Activated naive CD8-positive, alpha-beta T cell treated with anti-CD3 and anti-CD28 coated beads for 36 hours (primary cell): ENCODE measurements at places on chromosomes 12 and 14.

DNA sequence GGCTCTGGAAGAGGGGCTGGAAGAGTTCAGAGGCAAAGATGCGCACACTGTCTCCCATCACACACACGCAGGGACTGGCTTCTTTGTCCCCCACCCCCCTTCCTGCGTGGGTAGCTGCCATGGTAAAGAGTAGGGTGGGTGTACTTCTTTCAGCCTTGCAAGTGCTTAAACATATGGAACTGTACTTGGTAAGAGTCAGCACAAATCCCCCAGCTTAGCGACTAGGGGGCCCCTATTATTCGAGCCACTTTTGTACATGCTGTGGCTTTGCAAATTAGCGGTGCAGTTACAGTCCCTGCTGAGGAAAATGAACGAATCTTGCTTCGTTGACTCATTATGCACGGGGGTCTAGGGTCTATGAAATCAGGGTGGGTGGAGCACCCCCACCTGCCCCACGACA is 123.8 kb downstream of the AACS start:
- no peak for DNase-seq

- no peak for DNase-seq
Measured at GRCh38 chr14:100878271-100879146, 25.0 kb downstream of the RTL1 start.

DNA sequence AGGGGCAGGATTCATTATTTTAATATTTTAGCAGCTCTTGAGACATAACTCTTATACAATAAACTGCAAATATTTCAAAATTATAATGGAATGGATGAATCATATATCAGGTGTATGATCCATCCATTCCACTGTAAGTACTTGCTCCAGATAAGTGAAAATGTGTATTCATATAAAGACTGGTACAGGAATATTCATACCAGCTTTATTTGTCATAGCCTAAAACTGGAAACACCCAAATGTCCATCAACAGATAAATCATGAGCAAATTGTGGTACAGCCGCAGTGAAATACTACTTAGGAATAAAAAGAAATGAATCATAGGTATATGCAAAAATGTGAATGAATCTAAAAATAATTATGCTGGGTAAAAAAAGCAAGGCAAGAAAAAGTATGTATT is 263.6 kb upstream of the SYT10 start:
- DNase-seq, result no peak

DNA sequence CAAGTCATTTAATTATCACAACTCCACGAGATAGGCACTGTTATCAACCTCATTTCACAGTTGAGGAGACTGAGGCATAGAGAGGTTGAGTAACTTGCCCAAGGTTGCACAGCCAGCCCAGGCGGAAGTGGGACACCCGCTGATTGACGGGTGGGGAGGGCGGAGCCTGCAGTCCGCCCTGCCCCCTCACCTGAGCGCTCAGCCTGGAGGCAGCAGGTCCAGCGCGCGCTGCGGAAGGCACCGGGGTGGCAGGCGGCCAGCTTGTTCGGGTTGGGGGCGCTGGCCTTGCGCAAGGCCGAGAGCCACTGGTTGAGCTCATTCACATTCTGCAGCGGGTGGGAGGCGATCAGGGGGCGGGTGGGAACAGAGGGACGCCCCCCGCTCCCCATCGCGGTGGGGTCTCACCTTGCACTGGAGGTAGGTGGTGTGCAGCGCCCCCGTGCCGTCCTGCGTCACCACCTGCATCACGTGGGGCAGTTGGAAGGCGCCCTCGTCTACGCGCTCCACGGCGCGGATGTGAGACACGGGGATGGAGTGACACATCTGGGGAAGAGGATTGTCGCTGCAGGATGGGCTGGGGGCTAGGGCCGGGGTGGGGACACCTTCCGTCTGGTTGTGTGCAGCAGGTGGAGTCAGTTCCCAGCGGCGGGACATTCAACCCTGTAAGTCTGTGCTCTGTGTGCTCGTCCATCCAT is 31.7 kb downstream of the RASAL1 start:
- DNase-seq, result peak; percentile 72

DNA sequence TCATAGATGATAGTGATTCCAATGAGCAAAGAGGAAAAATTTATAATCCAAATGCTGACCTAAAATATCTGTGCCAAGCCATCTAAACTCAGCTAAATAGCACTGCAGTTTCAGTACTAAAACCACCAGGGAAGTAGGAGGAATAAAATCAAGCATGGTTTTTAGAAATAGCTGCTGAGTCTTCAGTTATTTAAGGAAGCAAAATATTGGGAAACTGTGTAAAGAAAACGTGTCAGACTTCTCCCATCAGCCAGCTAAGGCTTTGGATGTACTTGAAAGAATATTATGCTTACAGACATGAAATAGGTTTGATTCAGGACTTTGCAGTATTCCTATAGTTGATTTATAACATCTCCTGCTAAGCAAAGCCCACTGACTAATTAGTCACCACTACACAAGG is 24.7 kb downstream of the CLEC2D start:
- DNase-seq, result no peak

DNA sequence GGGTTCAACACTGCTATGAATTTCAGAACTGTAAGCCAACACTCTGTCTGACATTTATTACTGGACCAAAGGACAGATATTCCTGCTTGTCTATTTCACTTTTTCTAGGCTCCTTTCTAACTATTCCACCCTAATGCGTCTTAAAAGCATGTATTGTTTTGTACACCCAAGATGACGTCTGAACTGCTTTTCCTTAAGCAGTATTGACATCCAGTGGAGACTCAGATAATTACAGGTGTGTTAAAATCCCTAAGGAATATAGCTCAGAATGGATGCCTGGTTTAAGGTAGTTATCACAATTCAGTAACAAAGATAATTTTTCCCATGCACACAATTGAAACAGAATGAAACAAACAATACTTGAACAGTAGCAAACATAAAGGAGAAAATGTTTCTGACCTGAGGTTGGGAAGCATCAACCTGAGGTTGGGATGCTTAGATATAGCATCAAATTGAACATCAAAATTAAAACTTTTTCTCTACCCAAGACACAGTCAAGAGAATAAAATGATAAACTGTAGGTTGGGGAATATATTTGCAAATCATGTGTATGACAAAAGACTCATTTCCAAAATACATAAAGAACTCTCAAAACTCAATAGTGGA is 93.7 kb upstream of the PTPRR start:
- DNase-seq, result no peak

DNA sequence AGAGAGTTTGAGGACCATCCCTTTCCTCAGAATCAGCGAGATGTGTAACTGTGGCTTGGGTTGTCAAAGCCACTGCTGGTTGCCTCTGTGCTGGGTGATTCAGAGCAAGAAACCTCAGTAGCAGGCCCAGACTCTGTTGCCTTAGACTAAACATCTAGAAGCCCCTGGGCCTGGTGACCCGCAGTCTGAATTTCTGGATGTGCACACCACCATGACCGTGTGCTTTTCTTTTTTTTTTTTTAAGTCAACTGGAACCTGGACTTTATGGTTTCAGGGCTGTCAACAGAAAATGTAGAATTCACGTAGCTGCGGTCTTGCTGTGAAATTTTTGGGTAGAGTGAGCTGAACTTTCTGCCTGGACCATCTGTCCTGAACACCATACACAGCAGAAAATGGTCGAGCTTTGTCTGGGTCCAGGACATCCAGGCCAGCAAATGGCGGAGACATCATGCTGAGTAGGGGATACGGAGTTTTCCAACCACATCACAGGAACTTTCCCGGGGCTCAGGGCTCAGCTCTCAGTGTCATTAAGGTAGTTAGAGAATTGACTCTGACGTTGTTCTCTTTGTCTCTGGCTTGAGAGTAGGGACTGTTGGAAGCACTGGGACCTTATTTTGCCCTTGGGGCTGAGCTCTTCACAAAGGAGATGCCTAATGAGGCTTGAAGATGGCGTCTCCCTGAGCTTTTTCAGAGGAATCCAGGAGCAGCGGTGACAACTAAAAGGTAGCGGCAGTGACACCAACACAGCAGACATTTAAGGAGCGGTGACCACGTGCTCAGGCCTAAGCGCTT is 23.0 kb upstream of the BATF start:
- no peak for DNase-seq

- DNase-seq, result no peak
Measured at GRCh38 chr12:92543840-92544239, 158.9 kb upstream of the PLEKHG7 start.

GRCh38 chr14:100609331-100609870 is 22.2 kb upstream of the BEGAIN start:
- DNase-seq, result no peak

- DNase-seq, result no peak
Measured at GRCh38 chr12:61308220-61308619, 952.0 kb upstream of the USP15 start.

GRCh38 chr12:65948320-65949008 is 124.2 kb downstream of the HMGA2 start:
- DNase-seq, result no peak

DNA sequence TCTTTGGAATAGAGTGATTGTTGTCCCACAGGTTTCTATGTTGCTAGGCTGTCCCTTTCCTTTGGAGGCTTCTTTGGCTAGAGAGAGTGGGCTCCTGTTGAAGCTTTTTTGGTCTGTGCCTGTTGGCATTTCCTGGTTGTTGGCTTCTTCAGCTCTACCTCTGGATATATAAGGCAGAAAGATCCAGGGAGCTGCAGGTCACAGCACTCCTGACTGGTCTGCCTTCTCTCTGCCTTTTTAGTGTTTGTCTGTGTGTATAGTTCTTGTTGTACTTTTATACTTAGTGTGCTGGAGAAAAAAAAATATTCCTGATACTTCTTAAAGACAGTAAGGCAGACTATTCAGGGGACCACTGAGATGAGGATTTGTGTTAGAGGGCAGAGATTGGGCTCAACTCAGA is 202.7 kb downstream of the FBXL14 start:
- no peak for DNase-seq

- no peak for DNase-seq
Measured at GRCh38 chr14:63204407-63205043, at the start of gene RHOJ. Gene RHOJ (plus strand): TSS chr14:63204443. CDS start chr14:63204870, 427 bp downstream.

- DNase-seq, result no peak
Measured at GRCh38 chr12:80937391-80938238, at the start of gene LIN7A. Gene LIN7A (minus strand): TSS chr12:80937934. CDS start chr12:80937722, 212 bp downstream.

DNA sequence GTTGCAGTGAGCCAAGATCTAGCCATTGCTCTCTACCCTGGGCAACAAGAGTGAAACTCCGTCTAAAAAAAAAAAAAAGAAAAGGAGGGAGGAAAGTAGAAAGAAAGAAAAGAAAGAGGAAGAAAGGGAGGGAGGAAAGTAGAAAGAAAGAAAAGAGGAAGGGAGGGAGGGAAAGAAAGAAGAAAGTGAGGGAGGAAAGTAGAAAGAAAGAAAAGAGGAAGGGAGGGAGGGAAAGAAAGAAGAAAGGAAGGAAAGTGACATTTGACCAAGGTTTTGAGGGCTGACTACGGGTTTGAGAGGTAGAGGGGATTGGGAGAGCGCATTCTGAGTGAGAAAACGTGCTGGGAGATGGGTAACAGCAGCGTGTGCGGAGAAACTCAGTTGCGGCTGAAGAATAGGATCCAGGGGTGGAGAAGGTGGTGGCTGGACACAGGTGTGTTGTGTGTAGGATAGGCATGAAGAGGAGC is 521 bp upstream of the PAPLN start:
- no peak for DNase-seq

DNA sequence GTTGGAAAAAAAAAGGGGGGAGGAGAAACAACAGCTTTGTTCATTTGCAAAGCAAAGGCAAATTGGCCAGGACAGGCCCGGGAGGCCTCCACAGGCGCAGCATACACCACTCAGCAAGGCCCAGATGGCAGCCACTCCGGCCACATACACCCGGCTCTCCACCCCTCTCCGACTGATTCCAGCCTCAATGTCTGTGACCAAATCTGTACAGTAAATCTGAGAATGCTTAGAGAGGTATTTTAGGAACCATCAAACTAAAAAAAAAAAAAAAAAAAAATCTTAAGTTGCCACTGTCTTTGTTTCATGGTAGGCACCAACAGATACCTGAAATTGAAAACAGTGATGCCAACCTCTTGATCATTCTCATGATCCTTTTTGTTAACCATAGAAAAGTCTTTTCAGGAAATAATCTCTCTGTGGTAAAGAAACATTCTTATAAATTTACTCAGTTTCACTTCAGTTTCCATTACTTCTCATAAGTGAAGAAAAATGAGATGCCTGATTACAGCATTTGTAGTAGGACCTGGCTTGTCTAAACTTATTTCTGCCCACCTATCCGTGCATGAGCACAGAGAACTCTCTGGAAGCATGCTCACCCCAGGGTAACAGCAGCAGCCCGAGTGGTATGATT is 20.2 kb downstream of the VPS37B start:
- DNase-seq, result no peak

GRCh38 chr12:132288516-132289215 is 40.7 kb downstream of the GALNT9 start:
- no peak for DNase-seq

- peak; percentile 11 for DNase-seq
Measured at GRCh38 chr14:73463411-73463810, 5.1 kb upstream of the NUMB start.

- peak; percentile 50 for DNase-seq
Measured at GRCh38 chr12:56581418-56582145, 48.5 kb downstream of the BAZ2A start.

- no peak for DNase-seq
Measured at GRCh38 chr14:90669731-90670130, 146.5 kb downstream of the TTC7B start.

DNA sequence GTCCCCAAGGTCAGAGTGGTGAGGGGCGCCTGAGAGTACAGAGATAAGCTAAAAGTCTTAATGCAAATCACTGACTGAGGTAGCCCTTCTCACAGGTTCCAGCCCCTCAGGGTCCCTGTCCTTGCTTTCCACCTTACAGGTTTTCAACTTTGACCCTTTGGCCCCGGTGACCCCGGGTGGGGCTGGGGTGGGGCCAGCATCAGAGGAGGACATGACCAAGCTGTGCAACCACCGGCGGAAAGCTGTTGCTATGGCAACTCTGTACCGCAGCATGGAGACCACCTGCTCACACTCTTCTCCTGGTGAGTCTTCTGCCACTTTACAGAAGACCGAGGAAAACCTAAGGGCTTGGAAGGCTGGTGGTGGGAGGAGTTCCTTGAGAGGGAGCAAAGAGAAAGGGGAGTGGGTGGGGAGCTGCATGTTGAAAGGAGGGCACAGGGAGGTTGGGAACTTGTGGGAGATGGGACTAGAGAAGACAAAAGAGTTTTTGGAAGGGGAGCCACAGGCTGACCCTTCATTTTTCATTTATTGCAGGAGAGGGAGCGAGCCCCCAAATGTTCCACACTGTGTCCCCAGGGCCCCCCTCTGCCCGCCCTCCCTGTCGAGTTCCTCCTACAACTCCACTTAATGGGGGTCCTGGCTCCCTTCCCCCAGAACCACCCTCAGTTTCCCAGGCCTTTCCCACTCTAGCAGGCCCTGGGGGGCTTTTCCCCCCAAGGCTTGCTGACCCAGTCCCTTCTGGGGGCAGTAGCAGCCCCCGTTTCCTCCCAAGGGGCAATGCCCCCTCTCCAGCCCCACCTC is 2.4 kb downstream of the MBD6 start:
- no peak for DNase-seq

- DNase-seq, result no peak
Measured at GRCh38 chr12:28415755-28416154, 225.5 kb downstream of the CCDC91 start.

DNA sequence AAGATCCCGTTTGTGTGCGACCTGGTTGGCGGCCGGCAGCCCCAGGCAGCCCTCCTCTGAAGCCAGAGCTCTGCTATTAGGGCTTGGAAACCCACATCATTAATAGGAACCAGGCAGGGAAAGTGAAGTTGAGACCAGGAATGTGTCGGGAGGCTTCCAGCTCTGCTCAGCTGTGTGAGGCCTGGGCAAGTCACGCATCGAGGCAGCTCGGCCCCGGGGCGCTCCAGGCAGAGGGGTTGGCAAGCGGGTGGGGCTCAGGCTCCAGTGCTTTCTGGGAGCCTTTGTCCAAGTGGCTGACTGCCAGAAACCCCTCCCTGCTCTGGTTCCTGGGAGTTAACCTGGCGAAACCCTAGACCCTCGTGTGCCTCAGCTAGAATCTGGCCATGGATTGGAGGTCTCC is 1151.7 kb downstream of the VRK1 start:
- DNase-seq, result no peak
